Adrenal gland (tissue), 19 donors: ENCODE measurements at places on chromosomes 16 and 17. TPM values are rescaled to one million over a fixed set of nuclear protein-coding genes. Genes with fewer than 3 reads are reported as not detected.

The CCL2 gene
- polyA plus RNA-seq: 330 TPM

The ST6GALNAC1 gene
- polyA plus RNA-seq: 0.47 TPM

The AURKB gene
- polyA plus RNA-seq: 2.2 TPM

The DNAH2 gene
- 0.02 TPM for polyA plus RNA-seq

The GAST gene
- not detected for polyA plus RNA-seq

The RAB26 gene
- polyA plus RNA-seq: 0.46 TPM

The TNFRSF17 gene
- 0.13 TPM for polyA plus RNA-seq

The SLC52A1 gene
- not detected for polyA plus RNA-seq

The C17orf100 gene
- polyA plus RNA-seq: 1.7 TPM

The PDE6G gene
- polyA plus RNA-seq: 5.9 TPM
